Activated naive CD8-positive, alpha-beta T cell treated with anti-CD3 and anti-CD28 coated beads for 36 hours (primary cell): ENCODE measurements at places on chromosomes 1 and 21. TPM values are rescaled to one million over a fixed set of nuclear protein-coding genes. Genes with fewer than 3 reads are reported as not detected.

Gene AMY2A
- total RNA-seq, result not detected

Gene DHRS3
- 163 TPM for total RNA-seq

DNA sequence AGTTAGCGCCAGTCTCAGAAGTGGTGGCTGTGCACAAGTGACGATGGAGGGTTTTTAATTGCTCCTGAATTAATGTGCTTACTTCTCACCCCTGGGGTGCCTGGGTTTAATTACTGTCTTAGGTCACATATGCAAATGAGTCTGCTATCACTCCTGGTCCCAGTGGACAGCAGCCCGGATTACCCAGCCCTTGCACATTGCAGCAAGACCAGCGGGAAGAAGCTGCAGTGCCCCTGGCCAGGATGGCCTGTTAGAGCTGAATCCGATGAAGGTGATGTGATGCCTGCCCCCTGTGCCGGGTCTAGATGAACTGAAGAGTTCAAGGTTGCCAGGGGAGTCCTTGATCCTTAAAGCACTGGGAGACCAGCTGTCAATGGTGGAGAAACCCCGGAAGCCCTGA, 24.2 kb downstream of the ENO1 start:
- no peak overlapping the region for H3K4me3 ChIP-seq
- DNase-seq, result no peak
- no peak overlapping the region for H3K27ac ChIP-seq
- H3K4me1 ChIP-seq, result peaks cover 11% of the 10 kb centered on the region
- H3K36me3 ChIP-seq, result peaks cover 8% of the 10 kb centered on the region

GRCh38 chr1:59903141-59903754, 23.3 kb downstream of the CYP2J2 start:
- no peaks in the 10 kb centered on the region for H3K4me1 ChIP-seq
- H3K27ac ChIP-seq, result no peak overlapping the region
- peaks cover 5% of the 10 kb centered on the region for H3K36me3 ChIP-seq
- H3K4me3 ChIP-seq, result no peak overlapping the region
- no peak for DNase-seq

Gene HENMT1
- total RNA-seq, result 26.1 TPM

GRCh38 chr1:199976496-199977144, 50.9 kb upstream of the NR5A2 start:
- H3K36me3 ChIP-seq, result no peaks in the 10 kb centered on the region
- peaks cover 22% of the 10 kb centered on the region for H3K27me3 ChIP-seq
- no peaks in the 10 kb centered on the region for H3K4me1 ChIP-seq
- no peak overlapping the region for H3K27ac ChIP-seq
- H3K4me3 ChIP-seq, result no peak overlapping the region
- DNase-seq, result no peak

Gene HSD3B1
- total RNA-seq, result not detected

GRCh38 chr1:94120570-94120901, 412 bp downstream of the ABCA4 start:
- no peaks in the 10 kb centered on the region for H3K4me1 ChIP-seq
- no peak overlapping the region for H3K27ac ChIP-seq
- no peaks in the 10 kb centered on the region for H3K27me3 ChIP-seq
- H3K4me3 ChIP-seq, result no peak overlapping the region
- no peaks in the 10 kb centered on the region for H3K36me3 ChIP-seq
- no peak for DNase-seq

- peaks cover 13% of the 10 kb centered on the region for H3K4me1 ChIP-seq
- H3K27ac ChIP-seq, result no peak within 1 kb of the TSS
- H3K36me3 ChIP-seq, result no peaks in the 10 kb centered on the region
- DNase-seq, result no peak
Measured at GRCh38 chr1:27934818-27935549, at the start of gene SMPDL3B. Gene SMPDL3B, plus strand, starts transcription at chr1:27935000. Its CDS starts 184 bp downstream, at chr1:27935184.

DNA sequence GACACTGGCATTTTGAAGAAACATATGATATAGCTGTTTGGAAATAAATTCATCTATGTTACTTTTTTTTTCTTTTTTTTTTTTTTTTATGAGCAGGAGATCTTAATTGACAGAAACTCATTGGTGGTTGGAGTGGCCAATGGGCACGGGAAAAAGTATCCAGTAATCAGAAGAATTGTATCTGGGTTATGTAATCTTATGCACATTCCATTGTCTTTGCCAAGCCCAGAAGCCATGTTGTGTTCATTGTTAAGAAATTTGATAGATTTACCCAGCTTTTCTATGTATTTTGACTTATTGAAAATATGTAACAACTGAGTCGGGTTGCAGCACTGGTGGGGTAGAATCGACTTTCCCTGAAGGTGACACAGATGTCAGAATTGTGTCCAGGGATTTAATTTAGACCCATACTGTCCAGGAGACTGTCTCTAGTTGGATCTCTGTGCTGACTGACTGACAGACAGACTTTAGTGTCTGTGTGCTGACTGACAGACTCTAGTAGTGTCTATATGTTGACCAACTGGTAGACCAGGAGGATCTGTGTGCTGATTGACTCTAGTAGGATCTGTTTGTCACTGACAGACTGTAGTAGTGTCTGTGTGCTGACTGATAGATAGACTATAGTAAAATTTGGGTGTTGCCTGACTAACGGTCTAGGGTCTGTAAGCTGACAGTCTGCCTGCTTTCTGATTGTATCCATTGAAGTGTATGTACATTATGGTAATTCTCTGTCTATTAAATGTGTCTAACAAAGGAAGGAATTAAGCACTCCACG, 12.3 kb upstream of the C4BPB start:
- peaks cover 7% of the 10 kb centered on the region for H3K4me1 ChIP-seq
- H3K36me3 ChIP-seq, result peaks cover under 1% of the 10 kb centered on the region
- no peak overlapping the region for H3K27ac ChIP-seq
- H3K27me3 ChIP-seq, result no peaks in the 10 kb centered on the region
- no peak overlapping the region for H3K4me3 ChIP-seq
- DNase-seq, result no peak

Gene FAM151A
- total RNA-seq, result not detected

- H3K4me1 ChIP-seq, result no peaks in the 10 kb centered on the region
- H3K36me3 ChIP-seq, result no peaks in the 10 kb centered on the region
- DNase-seq, result no peak
- H3K27me3 ChIP-seq, result no peaks in the 10 kb centered on the region
- H3K27ac ChIP-seq, result no peak overlapping the region
Measured at GRCh38 chr21:18782721-18783120, 379.1 kb upstream of the TMPRSS15 start.

GRCh38 chr1:213728593-213729536, 258.9 kb upstream of the PROX1 start:
- H3K4me1 ChIP-seq, result no peaks in the 10 kb centered on the region
- no peak overlapping the region for H3K27ac ChIP-seq
- no peaks in the 10 kb centered on the region for H3K27me3 ChIP-seq

Gene PLA2G4A
- 0.48 TPM for total RNA-seq

- DNase-seq, result no peak
- no peak overlapping the region for H3K27ac ChIP-seq
- H3K4me1 ChIP-seq, result no peaks in the 10 kb centered on the region
- no peak overlapping the region for H3K4me3 ChIP-seq
Measured at GRCh38 chr1:80639777-80640533, 1160.8 kb upstream of the ADGRL2 start.

DNA sequence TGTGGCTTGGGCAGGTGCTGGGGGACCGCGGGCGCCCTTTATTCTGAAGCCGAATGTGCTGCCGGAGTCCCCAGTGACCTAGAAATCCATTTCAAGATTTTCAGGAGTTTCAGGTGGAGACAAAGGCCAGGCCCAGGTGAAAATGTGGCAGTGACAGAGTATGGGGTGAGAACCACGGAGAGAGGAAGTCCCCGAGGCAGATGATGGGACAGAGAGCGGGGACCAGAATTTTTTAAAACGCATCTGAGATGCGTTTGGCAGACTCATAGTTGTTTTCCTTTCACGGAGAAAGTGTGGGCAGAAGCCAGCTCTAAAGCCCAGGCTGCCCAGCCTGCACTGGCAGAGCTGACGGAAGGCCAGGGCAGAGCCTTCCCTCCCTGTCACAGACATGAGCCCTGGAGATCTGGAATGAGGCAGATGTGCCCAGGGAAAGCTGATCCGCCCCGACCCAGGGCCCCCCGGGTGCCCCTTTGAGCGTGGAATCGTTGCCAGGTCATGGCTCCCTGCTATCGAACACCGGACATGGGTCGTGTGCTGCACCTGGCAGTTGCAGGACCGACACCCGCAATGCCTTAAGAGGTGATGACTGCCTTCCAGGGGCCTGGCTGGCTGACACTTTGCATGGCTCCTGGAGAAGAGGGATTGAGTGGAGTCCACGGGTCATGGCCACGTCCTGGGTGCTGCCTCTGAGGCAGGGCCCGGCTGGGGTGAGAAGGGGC, 6.5 kb upstream of the SLX9 start:
- H3K4me3 ChIP-seq, result peak overlapping the region; percentile 32
- DNase-seq, result no peak
- H3K27ac ChIP-seq, result no peak overlapping the region

- H3K27me3 ChIP-seq, result no peaks in the 10 kb centered on the region
- H3K4me3 ChIP-seq, result no peak overlapping the region
- no peak overlapping the region for H3K27ac ChIP-seq
Measured at GRCh38 chr1:152313319-152313801, 11.7 kb downstream of the FLG start.

DNA sequence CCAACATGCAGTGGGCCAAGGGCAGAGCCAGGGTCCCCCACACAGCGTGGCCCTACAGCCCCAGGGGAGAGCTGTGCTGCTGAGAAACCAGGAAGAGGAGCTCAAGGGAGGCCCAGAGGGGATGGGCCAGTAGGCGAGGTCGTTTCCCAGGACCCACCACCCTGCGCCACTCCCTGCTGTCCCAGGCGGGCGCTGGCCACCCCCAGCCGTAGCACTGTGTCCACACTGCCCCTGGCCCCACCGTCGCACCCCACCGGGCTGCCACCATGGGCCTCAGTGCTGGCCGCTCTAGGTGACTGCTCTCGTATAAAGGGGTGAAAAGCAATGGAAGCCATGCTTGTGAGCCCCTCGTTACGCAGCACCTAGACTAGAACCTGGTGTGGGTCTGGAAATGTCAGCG, 22.4 kb downstream of the NADK start:
- H3K4me3 ChIP-seq, result no peak overlapping the region
- peaks cover 8% of the 10 kb centered on the region for H3K36me3 ChIP-seq
- DNase-seq, result no peak
- H3K27me3 ChIP-seq, result no peaks in the 10 kb centered on the region
- H3K27ac ChIP-seq, result no peak overlapping the region

Gene TRIM58
- total RNA-seq, result 0.06 TPM

GRCh38 chr1:44217809-44218410, 4.6 kb downstream of the DMAP1 start:
- H3K27me3 ChIP-seq, result no peaks in the 10 kb centered on the region
- H3K27ac ChIP-seq, result peak overlapping the region; percentile 11
- peaks cover 20% of the 10 kb centered on the region for H3K4me1 ChIP-seq
- no peak overlapping the region for H3K4me3 ChIP-seq
- peak; percentile 61 for DNase-seq
- peaks cover 1% of the 10 kb centered on the region for H3K36me3 ChIP-seq

DNA sequence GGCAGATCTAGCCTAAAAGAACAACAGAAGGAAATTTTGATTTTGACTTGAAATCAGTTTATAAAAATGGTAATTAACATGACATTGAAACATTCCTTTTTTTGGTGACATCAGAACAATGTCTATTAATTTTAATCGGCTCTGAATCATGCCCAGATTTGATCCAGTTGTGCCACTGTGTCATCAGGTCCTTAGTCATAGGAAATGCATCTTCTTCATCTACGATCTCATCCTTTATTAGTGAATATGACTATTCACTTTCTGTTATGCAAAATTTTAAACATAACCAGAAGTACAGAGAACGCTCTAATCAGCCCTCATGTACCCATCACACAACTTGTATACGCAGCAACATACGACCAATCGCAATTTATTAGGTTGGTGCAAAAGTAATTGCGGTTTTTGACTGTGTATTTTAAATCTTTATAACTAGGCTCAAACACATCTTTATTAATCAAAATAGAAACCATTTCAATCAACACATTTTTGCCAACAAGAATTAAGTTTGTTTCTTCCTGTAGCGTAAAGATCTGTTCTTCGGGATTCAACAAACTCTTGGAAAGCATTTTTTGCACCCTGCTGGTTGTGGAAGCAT, 40.3 kb upstream of the TLR5 start:
- H3K4me3 ChIP-seq, result no peak overlapping the region
- peaks cover 10% of the 10 kb centered on the region for H3K4me1 ChIP-seq

DNA sequence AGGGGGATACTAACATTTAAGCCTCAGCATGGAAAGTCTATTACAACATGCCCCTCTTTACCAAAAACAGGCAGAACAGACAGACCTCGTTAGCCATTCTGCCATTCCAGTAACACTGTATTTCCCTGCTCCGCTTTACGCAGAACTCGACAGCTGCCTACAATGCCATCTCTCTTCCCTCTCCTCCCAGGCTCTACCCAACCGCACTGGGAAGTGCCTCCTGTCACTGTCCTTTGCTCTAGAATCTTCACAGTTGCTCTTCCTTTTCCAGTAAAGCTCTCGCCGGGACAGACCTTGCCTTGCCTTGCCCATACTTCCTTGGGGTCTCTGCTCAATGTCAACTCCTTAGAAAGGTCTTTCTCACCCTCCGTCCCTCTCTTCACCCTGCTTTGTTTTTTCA, 22.8 kb downstream of the COA6 start:
- H3K4me1 ChIP-seq, result peaks cover 16% of the 10 kb centered on the region
- H3K27me3 ChIP-seq, result no peaks in the 10 kb centered on the region
- no peak for DNase-seq
- no peak overlapping the region for H3K27ac ChIP-seq
- no peak overlapping the region for H3K4me3 ChIP-seq

DNA sequence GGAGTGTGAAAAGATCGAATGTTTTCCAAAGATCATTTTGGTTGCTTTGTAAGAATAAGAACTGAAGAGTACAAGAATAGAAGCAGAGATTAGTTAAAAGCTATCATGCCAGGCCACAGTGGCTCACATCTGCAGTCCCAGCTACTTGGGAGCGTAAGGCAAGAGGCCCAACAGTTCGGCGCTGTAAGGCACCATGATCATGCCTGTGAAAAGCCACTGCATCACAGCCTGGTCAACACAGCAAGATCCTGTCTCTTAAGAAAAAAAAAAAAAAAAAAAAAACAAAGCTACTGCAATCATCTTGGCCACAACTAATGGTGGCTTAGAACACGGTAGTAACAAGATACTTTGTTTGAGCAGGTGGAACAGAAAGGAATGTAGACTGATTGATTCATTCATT, 116.2 kb downstream of the EIF4G3 start:
- no peaks in the 10 kb centered on the region for H3K27me3 ChIP-seq
- H3K4me1 ChIP-seq, result no peaks in the 10 kb centered on the region
- no peaks in the 10 kb centered on the region for H3K36me3 ChIP-seq
- no peak for DNase-seq
- no peak overlapping the region for H3K4me3 ChIP-seq
- no peak overlapping the region for H3K27ac ChIP-seq

- peak; percentile 19 for DNase-seq
- H3K27me3 ChIP-seq, result peaks cover 73% of the 10 kb centered on the region
- no peak overlapping the region for H3K4me3 ChIP-seq
- H3K27ac ChIP-seq, result no peak overlapping the region
- peaks cover 1% of the 10 kb centered on the region for H3K4me1 ChIP-seq
Measured at GRCh38 chr1:210233216-210233494, 559 bp downstream of the SERTAD4 start.

GRCh38 chr1:32884726-32885125, 1.6 kb upstream of the HPCA start:
- peaks cover 65% of the 10 kb centered on the region for H3K27me3 ChIP-seq
- no peaks in the 10 kb centered on the region for H3K4me1 ChIP-seq
- no peak overlapping the region for H3K4me3 ChIP-seq
- H3K27ac ChIP-seq, result no peak overlapping the region
- H3K36me3 ChIP-seq, result no peaks in the 10 kb centered on the region
- no peak for DNase-seq

Gene NPL
- 5.4 TPM for total RNA-seq

Gene DISC1
- 2.0 TPM for total RNA-seq

Gene KRTAP11-1
- not detected for total RNA-seq

- H3K4me3 ChIP-seq, result no peak overlapping the region
- H3K36me3 ChIP-seq, result peaks cover 62% of the 10 kb centered on the region
- H3K27ac ChIP-seq, result no peak overlapping the region
- no peak for DNase-seq
- no peaks in the 10 kb centered on the region for H3K27me3 ChIP-seq
Measured at GRCh38 chr1:245751726-245752470, 597.1 kb downstream of the KIF26B start.
